ENCODE measurements at places on chromosomes 1 and 21.

- peak; percentile 49 for DNase-seq
Measured at GRCh38 chr1:32221980-32222755, at the start of the genes EIF3I and TMEM234. EIF3I (plus strand) TSS chr1:32222407; CDS start chr1:32222442, 35 bp downstream. TMEM234 (minus strand) TSS chr1:32222353; CDS start chr1:32222322, 31 bp downstream.

GRCh38 chr1:167185974-167186657 lies 34.6 kb upstream of the POU2F1 start:
- DNase-seq: no peak

- DNase-seq: no peak
Measured at GRCh38 chr1:159970932-159971342, 16.9 kb upstream of the SLAMF9 start.

DNA sequence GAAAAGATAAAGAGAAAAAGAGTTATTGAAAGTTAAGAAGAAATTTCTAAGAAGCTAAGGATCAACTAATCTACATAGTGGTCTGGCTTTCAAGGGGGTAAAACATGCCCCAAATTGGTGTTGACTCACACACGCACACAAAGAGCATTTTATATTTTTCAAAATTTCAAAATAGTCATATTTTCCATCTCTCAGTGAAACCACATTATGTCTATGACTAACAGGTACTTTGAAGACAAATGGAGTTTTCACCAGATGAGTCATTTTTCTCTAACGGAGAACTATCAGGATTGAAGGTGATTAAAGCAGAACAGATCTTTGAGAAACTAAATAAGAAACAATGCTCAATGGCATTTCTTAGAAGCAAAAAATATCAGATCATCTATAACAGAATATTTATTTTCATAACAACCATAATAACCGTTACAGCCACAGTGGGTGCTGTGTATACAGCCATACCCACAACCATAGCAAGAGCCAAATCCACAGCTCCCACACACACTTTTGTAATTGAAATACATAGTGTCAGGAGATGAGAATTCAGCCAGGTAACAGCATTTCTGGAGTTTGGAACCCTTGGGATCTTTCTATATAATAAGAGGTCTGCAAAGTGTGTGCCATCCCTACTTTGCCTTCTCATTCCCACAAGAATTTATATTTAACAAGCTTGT lies at the start of gene KRTAP21-3:
TSS of gene KRTAP21-3 (minus strand) at position 539 of the 671 bp plus-strand sequence. CDS start at position 521, 18 bp downstream.
- DNase-seq: no peak

DNA sequence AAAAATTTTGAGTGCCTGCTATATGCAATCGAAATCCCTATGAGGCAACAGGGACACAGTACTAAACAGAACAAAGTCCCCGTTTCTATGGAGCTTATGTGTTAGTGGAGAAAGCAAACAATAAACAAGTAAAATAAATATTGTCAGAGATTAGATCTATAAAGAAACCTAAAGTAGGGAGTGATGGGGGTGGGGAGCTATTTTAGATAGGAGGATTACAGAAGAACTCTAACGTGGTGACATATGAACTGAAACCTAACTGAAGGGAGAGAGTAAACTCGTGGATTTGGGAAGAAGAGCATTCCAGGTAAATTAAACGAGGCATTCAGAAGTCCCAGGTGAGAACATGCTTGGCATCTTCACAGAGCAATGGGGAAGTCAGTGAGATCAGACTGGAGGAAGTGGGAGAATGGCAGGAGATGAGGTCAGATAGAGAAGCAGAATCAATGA lies 154.5 kb downstream of the DENND1B start:
- DNase-seq: no peak

GRCh38 chr1:229130028-229130668 lies 140.8 kb upstream of the RAB4A start:
- no peak for DNase-seq

- peak; percentile 24 for DNase-seq
Measured at GRCh38 chr21:42337830-42338728, 12.7 kb downstream of the TFF2 start.

GRCh38 chr1:64727861-64728260 lies 17.0 kb upstream of the RAVER2 start:
- DNase-seq: no peak

- DNase-seq: no peak
Measured at GRCh38 chr1:41734201-41734970, 184.3 kb downstream of the HIVEP3 start.

GRCh38 chr1:209686322-209686721 lies 11.1 kb downstream of the G0S2 start:
- DNase-seq: no peak

- DNase-seq: no peak
Measured at GRCh38 chr1:172616195-172616594, 42.7 kb upstream of the FASLG start.

GRCh38 chr1:45566722-45567121 lies 16.1 kb downstream of the AKR1A1 start:
- no peak for DNase-seq

DNA sequence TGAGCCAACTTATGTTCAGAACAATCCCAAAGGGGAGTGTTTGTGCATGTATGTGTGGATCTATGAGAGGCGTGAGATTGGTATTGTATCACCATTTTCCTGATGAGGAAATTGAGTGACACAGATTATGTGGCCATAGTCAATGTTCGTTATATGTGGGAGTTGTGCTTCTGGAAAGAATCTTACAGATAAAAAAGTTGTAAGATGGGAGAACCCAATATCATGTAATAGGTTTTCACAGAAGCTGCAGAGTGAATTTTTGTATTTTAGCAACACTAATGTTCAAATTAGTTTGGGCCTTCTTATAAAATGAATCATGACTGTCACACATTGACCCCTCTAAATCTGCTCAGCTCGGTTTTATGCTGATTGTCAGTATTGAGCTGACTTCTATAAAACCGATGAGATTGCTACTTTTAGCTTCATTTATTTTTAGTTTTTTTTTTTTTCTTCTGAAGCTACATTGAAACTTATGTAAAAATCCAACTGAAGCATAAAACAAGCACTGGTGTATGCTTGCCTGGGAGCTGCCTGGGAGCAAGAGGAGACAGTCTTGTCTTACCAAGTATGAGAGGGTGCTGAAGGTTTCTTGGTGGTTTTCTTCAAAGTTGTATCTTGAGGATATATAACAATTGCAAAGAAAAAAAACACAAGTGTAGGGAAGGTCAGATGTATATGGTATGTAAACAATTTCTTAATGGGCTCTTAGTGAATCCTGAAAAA lies 4.1 kb downstream of the RWDD3 start:
- no peak for DNase-seq

GRCh38 chr1:114282751-114283403 lies 129.2 kb upstream of the SYT6 start:
- peak; percentile 33 for DNase-seq

DNA sequence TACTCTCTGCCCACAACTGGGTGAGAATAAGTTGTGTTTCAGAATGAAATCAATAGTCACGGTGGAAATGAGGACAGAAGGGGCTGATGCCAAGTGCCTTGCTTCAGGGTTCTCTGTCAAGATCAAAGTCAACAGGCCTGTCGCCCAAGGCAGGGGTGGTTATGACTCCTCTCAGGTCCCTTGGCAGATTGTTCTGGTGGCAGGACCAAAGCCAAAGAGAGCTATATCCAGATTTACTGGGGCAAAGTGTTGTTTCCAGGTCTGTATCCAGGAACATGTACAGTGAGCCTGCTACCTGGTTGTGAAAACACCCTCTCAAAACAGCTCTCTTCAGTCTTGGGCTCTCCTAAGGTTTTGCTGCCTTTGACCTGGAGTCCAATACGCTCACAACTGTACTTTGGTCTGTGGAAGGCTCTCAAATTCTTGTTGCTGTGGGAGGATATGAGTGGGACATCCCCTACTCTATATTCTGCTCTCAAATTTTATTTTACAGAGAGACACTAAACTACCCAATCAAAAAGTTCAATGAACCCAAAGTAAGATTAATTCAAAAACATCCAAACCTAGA lies 175.1 kb upstream of the ETV3 start:
- no peak for DNase-seq

DNA sequence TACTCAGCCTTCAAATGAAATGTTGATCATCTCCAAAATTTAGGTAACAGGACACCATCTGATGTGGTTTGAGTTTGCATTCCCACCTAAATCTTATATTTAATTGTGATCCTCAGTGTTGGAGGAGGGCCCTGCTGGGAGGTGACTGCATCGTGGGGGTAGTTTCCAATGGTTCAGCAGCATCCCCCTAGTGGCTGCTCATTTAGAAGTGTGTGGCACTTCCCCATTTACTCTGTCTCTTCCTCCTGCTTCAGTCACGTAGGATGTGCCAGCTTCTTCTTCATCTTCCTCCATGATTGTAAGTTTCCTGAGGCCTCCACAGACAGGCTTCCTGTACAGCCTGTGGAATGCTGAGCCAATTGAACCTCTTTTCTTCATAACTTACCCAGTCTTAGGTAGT lies 731.2 kb downstream of the USP25 start:
- no peak for DNase-seq

- no peak for DNase-seq
Measured at GRCh38 chr1:174157157-174157806, 2.0 kb upstream of the RABGAP1L start.

- peak; percentile 24 for DNase-seq
Measured at GRCh38 chr1:36650200-36651065, 167.7 kb upstream of the CSF3R start.

DNA sequence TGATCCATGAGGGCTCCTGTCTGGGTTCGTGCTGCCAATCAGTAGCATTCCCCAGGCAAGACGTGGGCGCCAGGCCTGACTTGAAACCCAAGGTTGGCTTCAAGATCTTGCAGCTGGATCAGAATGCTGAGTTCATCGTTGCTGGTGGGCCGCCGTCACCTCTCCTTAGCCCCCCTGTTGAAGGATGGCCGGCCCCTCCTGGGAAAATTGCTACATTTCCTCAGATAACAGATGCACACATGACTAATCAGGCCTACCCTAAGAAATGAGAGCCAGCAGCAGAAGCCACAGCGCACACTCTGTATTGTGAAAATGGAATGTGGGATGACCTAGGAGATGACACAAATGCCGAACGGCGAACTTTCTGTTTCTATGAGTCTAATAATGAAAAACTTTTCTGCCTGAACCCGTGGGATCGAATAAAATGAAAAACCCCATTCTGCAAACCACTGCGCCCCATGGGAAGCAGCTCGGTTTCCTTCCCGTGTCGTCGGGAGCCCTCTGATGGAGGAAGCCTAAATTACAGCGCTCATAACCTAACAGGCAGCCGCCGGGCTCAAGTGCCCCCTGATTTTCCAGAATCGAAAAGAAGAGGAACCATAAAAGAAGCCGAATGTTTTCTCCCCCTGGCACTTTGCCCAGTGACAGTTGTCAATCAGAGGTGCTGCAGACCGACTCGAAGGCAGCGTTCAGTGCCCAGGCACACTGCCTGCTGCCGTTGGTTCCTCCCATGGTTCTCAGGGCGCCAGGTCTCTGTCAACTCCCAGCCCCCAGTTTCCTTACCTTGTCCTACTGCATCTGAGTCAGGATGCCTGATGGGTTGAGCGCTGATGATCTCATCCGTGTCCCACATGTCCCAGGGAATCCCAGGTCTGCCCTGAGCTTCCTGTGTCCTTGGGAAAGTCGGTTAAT lies 38.2 kb upstream of the H6PD start:
- DNase-seq: no peak

- no peak for DNase-seq
Measured at GRCh38 chr1:43879414-43879813, 54.2 kb upstream of the ARTN start.

Data from NCI-H524 treated with DMSO at 0.1 percent for 48 hours (cell line).